Colonic mucosa (tissue), 4 donors: ENCODE measurements at places on chromosomes 3 and 15. TPM values are rescaled to one million over a fixed set of nuclear protein-coding genes. Genes with fewer than 3 reads are reported as not detected.

DNA sequence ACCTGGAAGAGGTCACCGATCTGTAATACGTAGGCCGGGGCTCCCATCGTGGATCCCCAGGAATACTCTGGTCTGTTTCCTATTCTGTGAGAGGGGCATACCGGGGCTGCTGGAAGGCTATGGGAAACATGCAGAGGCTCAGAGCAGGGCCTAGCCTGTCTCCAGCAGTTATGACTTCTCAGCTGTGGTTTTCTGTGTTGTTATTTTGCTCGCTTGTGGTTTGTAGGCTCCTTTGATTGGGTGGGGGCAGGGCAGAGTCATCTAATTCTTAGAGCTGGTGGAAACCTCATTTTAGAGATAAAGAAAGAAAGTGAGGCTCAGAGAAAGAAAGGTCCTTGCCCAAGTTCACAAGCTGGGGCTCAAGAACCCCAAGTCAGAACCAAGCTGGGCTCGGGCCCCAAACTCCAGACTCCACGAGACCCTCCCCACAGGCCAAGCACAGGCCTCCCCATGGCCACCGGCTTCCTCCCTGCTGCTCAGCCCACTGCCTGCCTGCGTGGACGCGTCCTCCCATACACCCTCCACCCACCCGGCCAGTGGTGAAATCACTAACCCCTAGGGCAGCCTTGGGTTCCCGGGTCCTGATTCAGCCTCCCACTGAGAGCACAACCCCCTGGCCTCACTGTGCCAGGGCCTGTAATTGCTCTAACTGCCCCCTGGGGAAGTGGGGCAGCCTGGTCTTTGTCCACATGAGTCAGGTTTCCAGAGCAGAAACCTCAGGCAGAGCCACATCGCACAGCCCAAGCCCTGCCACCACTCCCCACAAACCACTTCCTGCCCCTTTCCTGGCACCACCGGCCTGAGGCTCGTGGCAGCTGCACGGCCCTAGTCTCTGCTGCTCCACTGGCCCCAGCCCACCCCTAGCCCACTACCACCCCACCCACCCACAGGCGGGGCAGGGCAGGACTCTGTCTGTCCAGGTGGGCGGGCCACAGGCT, 270.8 kb downstream of the UACA start:
- H3K4me1 ChIP-seq = no peaks in the 10 kb centered on the region
- no peaks in the 10 kb centered on the region for H3K27me3 ChIP-seq
- DNase-seq = peak; percentile 57
- H3K36me3 ChIP-seq = no peaks in the 10 kb centered on the region

DNA sequence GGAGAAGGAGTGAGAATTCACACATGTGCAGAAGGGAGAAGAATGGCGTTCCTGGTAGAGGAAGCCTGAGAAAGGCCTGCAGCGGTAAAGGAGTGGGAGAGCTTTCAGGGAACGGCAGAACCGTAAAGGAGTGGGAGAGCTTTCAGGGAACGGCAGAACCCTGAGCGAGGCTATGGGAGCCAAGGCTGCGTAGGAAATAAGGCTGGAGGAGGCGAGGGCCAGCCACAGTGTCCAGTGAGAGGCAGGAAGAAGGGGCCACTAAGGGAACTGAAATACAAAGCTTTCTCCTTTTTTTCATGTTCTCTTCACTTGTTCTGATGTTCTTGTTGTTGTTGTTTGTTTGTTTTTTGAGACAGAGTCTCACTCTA, 41.6 kb downstream of the GOLGA6L10 start:
- no peak overlapping the region for H3K27ac ChIP-seq
- no peaks in the 10 kb centered on the region for H3K4me1 ChIP-seq
- no peaks in the 10 kb centered on the region for H3K36me3 ChIP-seq
- no peaks in the 10 kb centered on the region for H3K27me3 ChIP-seq
- H3K4me3 ChIP-seq = no peak overlapping the region

GRCh38 chr3:144241404-144241803, 269.8 kb downstream of the DIPK2A start:
- no peak overlapping the region for H3K27ac ChIP-seq
- no peak overlapping the region for H3K4me3 ChIP-seq
- DNase-seq = no peak
- no peaks in the 10 kb centered on the region for H3K4me1 ChIP-seq
- no peaks in the 10 kb centered on the region for H3K27me3 ChIP-seq

- H3K36me3 ChIP-seq = no peaks in the 10 kb centered on the region
- no peak for DNase-seq
- no peaks in the 10 kb centered on the region for H3K27me3 ChIP-seq
- no peak overlapping the region for H3K27ac ChIP-seq
- no peak overlapping the region for H3K4me3 ChIP-seq
Measured at GRCh38 chr3:71771884-71772283, 13.1 kb downstream of the PROK2 start.

Gene SNTN
- total RNA-seq = 0.27 TPM

Gene SLC51B
- 73.1 TPM for total RNA-seq

DNA sequence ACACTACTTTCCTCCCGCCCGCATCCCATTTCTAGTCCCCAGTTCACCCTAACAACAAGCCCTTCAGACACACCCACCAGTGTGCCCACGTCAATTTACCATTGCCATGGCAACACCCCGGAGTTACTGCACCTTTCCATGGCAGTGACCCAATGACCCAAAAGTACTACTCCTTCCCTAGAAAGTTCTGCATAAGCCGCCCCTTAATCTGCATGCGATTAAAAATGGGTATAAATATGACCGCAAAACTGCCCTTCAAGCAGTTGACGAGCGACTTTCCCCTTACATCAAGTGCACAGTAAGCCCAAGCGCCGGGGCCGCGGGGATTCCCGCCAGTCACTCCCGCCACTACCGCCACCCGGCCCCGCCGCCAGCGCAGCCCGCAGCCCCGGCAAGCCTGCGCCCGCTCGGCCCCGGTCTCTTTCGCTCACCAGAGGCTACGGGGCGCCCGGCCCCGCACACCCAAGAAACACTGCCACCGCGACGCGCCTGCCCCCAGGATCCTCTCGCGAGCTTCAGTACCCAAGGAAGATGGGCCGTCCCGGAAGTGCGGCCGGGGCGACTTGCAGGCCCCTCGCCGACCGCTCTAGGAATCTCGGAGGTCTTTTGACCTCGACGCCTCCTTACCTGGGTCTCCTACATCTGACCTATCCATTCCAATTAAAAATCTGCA, 27.2 kb upstream of the ZNF502 start:
- H3K36me3 ChIP-seq = no peaks in the 10 kb centered on the region
- H3K4me3 ChIP-seq = peak overlapping the region; percentile 62
- H3K4me1 ChIP-seq = no peaks in the 10 kb centered on the region
- no peaks in the 10 kb centered on the region for H3K27me3 ChIP-seq
- H3K27ac ChIP-seq = no peak overlapping the region

- no peaks in the 10 kb centered on the region for H3K27me3 ChIP-seq
- H3K27ac ChIP-seq = no peak overlapping the region
- no peak overlapping the region for H3K4me3 ChIP-seq
- DNase-seq = no peak
- no peaks in the 10 kb centered on the region for H3K4me1 ChIP-seq
Measured at GRCh38 chr3:58203541-58203940, 7.2 kb downstream of the DNASE1L3 start.

Gene TM4SF1
- 30.8 TPM for total RNA-seq

Gene LIPC
- 2.9 TPM for total RNA-seq

DNA sequence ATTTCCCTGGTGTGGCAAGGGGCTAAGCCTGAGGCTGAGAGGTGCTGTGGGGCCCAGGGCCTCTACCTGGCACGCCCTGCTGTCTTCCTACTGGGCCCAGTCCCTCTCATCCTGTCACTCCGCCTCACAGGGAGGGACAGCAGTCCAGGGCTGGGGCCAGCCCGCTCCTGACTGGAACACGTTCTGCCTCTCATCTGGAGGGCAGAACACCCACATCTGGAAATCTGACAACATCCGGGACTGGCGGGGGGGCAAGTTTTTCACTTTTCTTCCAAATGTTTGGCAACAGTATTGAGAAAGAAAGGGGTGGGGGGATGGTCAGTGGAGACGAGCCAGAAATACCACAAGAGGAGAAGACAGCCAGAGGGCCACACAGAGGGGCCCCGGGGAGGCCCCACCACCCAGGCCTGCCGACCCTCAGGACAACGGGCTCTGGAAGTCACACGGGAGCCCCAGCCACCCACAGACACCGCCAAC, 1.8 kb upstream of the MYL3 start:
- no peaks in the 10 kb centered on the region for H3K36me3 ChIP-seq
- H3K4me3 ChIP-seq = no peak overlapping the region
- H3K27me3 ChIP-seq = no peaks in the 10 kb centered on the region
- H3K4me1 ChIP-seq = no peaks in the 10 kb centered on the region

- no peaks in the 10 kb centered on the region for H3K4me1 ChIP-seq
- no peaks in the 10 kb centered on the region for H3K27me3 ChIP-seq
- H3K27ac ChIP-seq = no peak overlapping the region
- H3K4me3 ChIP-seq = no peak overlapping the region
Measured at GRCh38 chr3:143266511-143266910, 146.9 kb downstream of the CHST2 start.

DNA sequence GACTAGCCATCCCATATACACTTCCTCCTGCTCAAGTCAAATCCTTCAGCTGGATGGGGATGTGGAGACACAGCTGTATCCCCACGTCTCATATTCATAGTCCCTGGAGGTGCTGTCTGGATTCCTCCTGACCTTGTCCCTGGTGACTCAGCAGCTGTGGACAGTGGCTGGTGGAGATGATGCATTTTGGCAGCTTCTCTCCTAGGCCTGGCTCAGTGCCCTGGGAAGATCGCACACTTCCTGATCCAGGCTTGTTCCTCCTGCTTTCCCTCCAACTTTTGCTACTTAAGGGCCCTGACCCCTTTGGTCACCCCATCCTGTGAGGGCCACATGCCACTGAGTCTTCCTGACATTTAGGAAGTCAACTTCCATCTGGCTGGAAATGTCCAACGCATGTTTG, 44.4 kb downstream of the ADAMTSL3 start:
- no peak overlapping the region for H3K27ac ChIP-seq
- no peaks in the 10 kb centered on the region for H3K27me3 ChIP-seq
- peak; percentile 41 for DNase-seq
- no peak overlapping the region for H3K4me3 ChIP-seq
- no peaks in the 10 kb centered on the region for H3K36me3 ChIP-seq

GRCh38 chr3:49650637-49651036, 23.5 kb upstream of the APEH start:
- H3K27ac ChIP-seq = no peak overlapping the region
- H3K27me3 ChIP-seq = no peaks in the 10 kb centered on the region
- no peaks in the 10 kb centered on the region for H3K36me3 ChIP-seq

- no peak overlapping the region for H3K27ac ChIP-seq
- no peak overlapping the region for H3K4me3 ChIP-seq
- no peaks in the 10 kb centered on the region for H3K4me1 ChIP-seq
- no peaks in the 10 kb centered on the region for H3K36me3 ChIP-seq
- no peaks in the 10 kb centered on the region for H3K27me3 ChIP-seq
Measured at GRCh38 chr3:162597226-162597625, 1100.6 kb downstream of the OTOL1 start.

GRCh38 chr3:159884661-159885402, 103.8 kb upstream of the IL12A start:
- no peaks in the 10 kb centered on the region for H3K27me3 ChIP-seq
- H3K4me3 ChIP-seq = no peak overlapping the region
- H3K36me3 ChIP-seq = no peaks in the 10 kb centered on the region
- DNase-seq = no peak
- no peak overlapping the region for H3K27ac ChIP-seq

DNA sequence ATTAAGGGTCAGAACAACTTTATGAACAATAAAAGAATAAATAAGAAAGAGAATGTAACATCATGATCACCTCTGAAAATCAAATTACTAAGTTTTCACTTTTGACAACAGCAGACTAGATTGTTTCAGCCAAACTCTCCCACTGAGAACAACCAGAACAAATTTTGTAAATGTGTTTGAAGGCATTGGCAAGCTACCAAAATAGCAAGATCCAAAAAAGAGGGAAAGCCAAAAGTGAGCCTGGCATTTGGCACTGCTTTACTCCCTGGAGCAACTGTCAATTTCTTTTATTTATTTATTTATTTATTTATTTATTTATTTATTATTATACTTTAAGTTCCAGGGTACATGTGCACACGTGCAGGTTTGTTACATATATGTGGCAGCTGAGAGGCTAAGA, 67.2 kb downstream of the CFAP44 start:
- no peaks in the 10 kb centered on the region for H3K27me3 ChIP-seq
- no peaks in the 10 kb centered on the region for H3K4me1 ChIP-seq
- no peak for DNase-seq

Gene TTC23
- total RNA-seq = 19.3 TPM

DNA sequence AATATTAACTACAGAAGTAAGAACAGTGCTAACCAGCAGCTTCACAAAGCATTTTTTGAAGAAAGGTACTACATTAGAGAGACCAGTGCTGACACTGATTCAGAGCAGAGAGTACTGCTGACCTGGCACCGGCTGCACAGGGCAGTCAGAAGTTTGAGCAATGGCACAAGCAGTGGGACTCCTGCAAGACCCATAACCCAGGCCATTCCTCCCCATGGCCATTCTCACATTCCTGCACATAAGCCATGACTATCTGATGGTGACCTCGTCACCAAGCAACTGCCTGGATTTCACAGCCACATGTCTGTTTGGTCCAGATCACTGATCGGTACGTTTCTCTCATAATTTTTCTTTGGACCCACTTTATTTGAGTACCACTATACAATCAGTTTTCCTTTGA, 88.7 kb downstream of the GPR156 start:
- H3K4me3 ChIP-seq = no peak overlapping the region
- no peaks in the 10 kb centered on the region for H3K4me1 ChIP-seq
- H3K36me3 ChIP-seq = no peaks in the 10 kb centered on the region
- DNase-seq = no peak
- H3K27ac ChIP-seq = no peak overlapping the region
- H3K27me3 ChIP-seq = no peaks in the 10 kb centered on the region

- H3K4me3 ChIP-seq = no peak overlapping the region
- peak overlapping the region; percentile 98 for H3K27ac ChIP-seq
- H3K4me1 ChIP-seq = peaks cover 15% of the 10 kb centered on the region
- H3K27me3 ChIP-seq = no peaks in the 10 kb centered on the region
- DNase-seq = no peak
Measured at GRCh38 chr15:40354408-40355171, 3.4 kb upstream of the DISP2 start.

Gene CAMKV
- total RNA-seq = 0.30 TPM

DNA sequence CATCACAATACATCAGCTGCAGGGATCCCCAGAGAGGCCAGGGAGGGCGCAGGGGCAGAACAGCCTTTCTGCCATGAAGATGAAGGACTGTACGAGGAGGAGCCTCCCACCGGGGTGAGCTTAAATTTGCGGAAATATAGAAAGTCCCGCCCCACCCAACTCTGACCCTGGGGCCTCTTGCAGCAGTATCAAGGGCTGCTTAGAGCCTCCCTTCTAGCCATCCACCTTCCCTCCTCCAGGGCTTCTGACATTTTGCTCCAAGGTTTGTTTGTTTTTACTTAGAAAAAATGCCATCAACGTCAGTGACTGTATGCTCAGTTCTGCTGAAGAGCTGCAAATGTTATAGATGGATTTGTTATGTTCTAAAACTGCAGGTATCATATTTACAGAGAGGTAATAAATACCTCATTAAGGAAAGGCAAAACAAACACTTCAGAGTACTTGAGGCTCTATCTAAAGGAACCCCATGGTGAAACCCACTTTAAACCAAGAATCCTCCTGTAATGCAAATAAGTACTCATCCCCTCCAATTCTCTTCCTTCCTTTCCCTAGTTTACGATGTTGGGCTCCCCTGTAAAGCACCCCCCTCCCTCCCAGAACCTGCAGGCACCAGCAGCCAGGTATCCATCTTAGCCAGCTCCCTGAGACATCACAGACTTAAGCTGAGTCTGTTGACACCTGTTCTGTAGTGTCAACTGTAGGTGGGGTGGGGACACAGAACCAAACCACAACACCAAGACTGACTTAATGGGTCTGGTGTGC, 30.5 kb downstream of the RFTN1 start:
- no peaks in the 10 kb centered on the region for H3K27me3 ChIP-seq
- no peaks in the 10 kb centered on the region for H3K36me3 ChIP-seq
- DNase-seq = peak; percentile 24
- no peak overlapping the region for H3K4me3 ChIP-seq
- H3K4me1 ChIP-seq = peaks cover 7% of the 10 kb centered on the region
- H3K27ac ChIP-seq = no peak overlapping the region
